ENCODE measurements at places on chromosomes 11 and 22.

DNA sequence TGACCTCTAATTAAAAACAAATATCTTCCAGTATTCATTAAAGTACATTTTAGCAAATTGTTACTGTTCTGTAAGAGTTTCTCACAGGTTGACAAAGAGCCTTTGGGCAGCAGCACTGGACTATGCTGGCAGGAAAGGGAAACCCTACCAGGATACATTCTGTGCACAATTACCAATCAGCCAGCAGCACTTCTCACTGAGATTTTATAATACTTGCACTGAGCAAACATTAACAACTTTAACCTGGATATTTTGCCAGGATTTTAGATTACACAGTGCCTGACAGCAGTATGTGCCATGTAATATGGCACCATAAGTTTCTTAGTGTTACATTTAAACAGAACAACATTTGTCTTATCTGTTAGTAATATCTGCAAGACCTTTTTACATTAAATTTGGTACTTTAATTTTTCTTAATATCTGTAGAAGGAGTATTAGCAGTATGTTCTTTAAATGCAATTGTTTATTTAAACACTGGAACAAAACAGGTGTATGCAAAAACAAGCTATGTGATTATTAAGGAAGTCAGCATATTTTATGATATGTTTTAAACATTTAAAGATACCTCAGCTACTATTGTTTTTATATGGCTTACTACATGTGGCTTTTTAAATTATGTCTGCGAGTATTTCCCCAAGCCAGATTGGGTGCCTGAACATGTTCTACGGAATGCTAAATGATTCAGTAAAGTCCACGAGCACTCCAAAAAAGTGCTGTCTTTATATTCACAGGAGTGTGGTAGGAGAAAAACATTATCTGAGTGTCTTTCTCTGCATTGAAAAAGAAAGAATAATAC lies 699.0 kb upstream of the LUZP2 start:
- DNase-seq: no peak

DNA sequence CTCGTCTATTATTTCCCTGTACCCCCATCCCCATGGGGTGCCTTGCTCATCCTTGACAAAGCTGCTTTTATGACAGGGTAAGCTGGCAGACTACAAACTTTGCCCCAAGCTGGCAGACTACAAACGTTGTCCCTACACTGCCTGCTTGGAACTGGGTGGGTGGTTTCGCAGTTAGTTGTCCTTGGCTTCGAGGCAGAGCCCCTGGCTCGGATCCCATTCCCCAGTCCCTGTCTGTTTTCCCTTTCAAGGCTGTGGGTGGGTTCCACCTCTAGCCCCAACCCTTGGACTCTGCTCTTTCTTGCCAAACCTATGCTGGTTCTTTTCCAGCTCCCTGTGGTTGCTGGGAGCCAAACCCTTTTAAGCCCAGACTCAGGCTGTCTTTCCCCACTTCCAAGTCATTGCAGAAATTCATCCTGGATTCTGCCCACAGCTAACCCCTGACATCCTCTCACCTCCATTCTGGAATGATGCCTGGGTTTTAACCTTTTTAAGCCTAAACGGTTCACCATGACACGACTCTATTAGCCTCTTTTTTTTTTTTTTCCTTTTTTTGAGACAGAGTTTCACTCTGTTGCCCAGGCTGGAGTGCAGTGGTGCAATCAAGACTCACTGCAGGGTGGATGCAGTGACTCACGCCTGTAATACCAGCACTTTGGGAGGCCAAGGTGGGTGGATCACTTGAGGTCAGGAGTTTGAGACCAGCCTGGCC lies 9.2 kb upstream of the RBM14 start:
- DNase-seq: no peak

DNA sequence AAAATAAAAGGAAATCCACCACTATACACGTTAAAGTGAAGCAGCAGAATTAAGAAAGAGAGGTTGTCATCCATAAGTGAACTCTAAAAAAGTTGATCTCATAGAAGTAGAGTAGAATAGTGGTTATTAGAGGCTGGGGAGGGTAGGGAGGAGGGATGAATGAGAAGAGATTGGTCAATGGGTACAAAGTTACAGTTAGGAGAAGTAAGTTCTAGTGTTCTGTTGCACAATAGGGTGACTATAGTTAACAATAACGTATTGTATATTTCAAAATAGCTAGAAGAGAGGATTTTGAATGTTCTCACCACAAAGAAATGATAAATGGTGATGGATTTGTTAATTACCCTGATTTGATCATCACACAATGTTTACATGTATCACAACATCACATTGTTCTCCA lies 72.0 kb downstream of the CD82 start:
- DNase-seq: no peak

DNA sequence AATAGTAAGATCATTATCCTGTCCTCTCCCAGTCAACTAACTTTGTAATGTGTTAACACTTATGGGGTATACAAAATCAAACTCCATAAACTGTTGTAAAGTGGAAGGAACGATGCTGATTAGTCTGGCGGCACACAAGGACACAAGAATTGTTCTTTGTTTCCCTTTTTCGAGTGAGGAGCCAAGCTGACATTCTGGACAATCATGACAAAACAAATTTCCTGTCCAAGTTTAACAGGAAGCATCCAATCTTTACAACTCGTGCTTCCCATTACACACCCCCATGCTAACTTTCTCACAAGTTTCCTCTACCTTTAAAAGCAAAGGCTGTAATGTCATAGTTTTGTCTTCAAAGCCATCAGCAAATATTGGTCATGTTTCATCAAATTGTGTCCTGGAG lies 20.4 kb upstream of the LDLRAD3 start:
- DNase-seq: no peak

- DNase-seq: no peak
Observed at GRCh38 chr11:12272821-12273617, 104.4 kb upstream of the PARVA start.

DNA sequence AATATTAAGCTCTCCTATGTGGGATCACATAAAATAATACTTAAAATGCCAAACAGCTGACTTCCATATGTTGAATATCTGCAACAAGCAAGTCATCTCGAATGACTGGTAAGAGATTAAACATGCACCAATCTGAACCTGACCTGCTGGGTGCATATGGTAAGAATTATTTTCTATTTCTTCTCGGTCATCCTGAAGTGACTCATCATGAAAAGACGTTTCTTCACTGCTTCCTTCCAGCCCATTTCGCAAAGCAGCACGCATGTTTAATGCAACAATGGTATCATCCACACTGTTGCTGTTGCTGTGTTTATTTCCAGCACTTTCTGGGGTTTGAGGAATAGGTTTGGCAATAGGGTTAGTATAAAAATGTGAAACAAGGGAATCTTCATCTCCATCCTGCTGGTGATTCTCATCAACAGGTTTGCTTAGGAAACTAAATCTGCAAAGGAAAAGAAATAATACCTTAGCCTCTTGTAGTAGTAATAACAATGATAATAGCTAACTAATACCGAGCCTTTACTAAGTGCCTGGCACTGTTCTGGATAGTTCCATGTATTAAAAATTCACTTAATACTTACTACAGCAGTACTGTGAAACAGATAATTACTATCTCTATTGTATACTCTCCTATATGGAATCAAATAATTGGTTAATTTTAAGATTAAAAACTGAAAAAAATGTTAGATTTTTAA lies 52.0 kb upstream of the CHRNA10 start:
- no peak for DNase-seq

GRCh38 chr11:124460459-124460858 lies 15.0 kb upstream of the OR8B8 start:
- DNase-seq: no peak

DNA sequence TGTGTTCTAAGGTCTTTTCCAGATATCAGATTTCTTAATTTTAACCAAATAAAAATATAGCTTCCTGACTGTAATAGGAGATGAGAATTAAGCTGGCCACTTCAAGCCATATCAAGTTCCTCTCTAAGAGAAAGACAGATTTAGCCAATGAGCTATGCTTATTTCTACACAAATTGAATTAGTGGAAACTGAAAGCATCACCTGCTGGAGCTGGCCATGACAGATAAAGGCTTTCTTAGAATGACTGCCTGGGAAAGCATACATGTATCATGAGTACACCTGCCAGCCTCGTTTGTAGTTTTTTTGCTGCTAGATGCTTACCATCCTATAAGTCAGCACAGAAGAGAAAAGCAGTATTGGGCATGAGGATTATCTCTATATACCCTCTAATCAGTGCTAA lies 53.5 kb upstream of the DBX1 start:
- DNase-seq: no peak

- no peak for DNase-seq
Observed at GRCh38 chr11:128594226-128594625, 6.9 kb upstream of the ETS1 start.

- DNase-seq: no peak
Observed at GRCh38 chr11:13680501-13681264, 12.2 kb downstream of the FAR1 start.

DNA sequence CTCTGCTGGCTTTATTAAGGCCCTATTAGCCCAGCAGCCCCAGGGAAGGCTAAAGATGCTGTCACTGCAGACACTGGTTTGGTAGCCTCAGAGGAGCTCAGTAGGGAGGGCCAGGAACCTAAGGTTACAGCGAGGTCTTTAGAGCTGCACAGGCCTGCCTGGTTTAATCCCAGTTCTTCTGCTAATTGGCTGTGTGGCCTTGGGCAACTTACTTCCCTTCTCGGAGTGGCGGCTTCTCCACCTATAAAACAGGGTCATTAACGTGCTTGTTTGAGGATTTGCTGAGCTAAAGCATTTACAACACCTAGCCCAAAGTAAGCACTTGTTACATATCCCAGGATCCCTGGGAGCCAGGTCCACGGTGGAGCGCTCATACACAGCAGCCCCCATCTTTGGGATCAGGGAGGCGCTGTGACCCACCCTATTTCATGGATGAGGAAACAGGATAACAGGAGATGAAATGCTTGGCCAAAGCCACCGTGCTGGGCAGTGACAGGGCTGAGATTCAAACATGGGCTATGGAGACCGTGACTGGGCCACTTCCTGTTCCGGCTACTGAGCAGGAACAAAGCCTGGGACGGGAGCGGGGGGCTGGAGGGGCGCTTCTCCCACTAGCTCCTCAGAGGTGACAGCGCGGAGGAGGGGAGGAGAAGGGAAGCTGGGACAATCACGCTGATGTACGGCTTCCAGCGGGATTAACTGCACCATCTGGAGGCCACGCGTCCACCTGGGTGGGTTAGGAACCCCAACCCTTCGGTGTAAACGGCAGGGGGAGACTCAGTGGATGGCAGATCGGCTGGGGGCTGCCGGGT lies 61.5 kb downstream of the IGLL1 start:
- DNase-seq: peak; percentile 61

GRCh38 chr11:87628026-87628580 lies 547.1 kb downstream of the RAB38 start:
- DNase-seq: no peak

DNA sequence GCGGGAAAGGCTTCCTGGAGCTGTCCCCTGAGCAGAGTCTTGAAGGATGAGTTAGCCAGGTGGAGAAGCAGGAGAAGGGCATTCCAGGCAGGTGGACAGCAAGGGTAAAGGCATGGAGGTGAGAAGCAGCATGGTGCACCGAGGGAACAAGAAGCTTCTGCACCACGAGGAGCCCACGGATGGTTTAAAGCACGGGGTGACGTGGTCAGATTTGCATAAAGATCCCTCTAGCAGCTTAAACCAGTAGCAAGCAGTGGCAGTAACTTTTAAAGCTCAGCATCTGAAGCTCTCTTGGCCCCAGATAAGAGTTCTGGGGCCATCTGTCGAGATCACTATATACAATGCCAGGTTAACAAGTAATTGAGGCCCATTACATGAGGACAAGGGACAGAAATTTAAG lies 36.8 kb downstream of the SERPINH1 start:
- DNase-seq: no peak

DNA sequence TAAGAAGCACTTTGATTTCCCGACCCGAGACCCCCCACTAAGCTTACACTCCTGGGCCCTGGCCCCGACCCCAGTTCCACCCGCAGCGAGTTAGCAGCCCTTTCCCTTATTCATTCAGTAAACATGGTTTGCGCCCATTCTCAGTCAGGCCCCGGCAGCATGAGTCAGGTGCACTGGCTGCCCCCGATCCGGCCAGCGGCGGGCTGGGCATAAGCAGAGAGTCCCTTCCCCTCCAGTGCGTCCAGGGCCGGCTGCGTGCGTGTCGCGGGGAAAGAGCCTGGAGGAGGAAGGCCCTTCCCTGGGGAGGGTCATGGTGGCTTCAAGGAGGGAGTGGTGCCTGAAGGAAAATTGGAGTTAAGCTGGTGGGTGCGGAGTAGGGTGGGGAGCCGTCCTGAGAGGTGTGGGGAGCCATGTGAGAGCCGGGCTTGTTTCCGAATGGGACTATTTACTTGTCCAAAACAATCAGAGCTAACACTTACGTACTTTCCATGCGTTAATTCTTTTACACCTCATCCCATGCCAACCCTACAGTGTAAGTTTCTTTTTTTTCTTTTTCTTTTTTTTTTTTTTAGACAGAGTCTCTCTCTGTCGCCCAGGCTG lies 657 bp downstream of the IGHMBP2 start:
- DNase-seq: no peak

GRCh38 chr22:31241200-31241599 lies 29.1 kb downstream of the LIMK2 start:
- DNase-seq: no peak

DNA sequence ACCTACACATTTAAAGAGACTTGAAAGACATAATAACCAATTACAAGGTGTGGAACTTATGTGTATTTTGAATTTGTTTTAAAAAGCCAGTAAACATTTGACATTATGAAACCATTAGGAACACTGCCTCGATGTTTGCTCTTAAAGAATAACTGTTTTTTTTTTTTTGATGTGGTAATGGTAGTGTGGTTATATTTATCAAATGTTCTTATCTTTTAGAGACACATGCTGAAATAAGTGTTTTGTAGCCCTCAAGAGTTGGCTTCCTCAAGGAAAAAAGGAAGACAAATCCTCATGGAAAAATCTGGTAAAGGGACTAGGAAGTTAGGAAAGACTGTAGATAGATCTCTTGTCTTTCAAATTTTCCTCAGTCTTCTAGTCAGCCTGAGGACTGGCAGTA lies 2.2 kb upstream of the ABTB2 start:
- no peak for DNase-seq

DNA sequence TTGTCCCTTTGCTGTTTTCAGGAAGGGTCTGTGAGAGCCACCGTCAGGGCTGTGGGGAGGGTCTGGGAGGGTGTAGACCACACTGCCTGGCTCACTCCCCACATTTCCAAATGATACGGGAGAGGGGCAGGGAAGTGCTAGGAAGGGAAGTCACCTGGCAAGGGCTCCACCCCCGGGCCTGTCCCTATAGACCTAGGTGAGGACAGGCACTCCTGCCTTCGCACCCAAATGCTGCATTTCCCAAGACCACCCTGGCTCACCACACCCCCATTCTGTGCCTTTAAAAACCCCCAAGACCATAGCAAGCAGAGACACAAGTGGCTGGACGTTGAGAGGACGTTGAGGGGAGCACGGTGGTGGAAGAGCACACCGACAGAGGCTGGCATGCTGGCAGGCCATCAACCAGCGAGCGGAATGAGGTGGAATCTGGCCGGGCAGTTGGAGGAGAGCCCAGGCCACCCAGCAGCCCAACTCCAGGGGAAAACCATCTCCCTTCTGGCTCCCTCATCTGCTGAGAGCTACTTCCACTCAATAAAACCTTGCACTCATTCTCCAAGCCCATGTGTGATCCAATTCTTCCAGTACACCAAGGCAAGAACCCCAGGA lies 45.7 kb downstream of the GNB1L start:
- DNase-seq: no peak
